ENCODE measurements at places on chromosomes 5 and 9. TPM values are rescaled to one million over a fixed set of nuclear protein-coding genes. Genes with fewer than 3 reads are reported as not detected.

GRCh38 chr5:119074419-119074818 is 3.5 kb downstream of the DMXL1 start:
- no peak for DNase-seq

DNA sequence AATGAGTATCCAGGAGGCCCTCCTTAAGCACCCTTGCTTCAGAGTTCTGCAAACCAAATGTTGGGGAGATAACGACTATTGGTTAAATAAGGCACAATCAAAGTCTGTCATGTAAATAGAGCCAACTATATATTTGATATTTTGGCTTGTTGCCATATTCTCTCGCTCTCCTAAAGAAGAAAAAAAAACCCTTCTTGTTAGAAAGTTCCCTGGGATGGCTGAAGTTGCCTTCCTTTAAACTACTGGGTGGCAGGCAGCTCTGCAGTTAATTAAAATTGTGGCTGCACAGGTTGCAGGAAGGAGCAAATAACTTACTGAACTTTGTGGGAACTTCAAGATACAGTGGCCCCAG is 227.0 kb upstream of the ANKRD55 start:
- DNase-seq, result no peak

DNA sequence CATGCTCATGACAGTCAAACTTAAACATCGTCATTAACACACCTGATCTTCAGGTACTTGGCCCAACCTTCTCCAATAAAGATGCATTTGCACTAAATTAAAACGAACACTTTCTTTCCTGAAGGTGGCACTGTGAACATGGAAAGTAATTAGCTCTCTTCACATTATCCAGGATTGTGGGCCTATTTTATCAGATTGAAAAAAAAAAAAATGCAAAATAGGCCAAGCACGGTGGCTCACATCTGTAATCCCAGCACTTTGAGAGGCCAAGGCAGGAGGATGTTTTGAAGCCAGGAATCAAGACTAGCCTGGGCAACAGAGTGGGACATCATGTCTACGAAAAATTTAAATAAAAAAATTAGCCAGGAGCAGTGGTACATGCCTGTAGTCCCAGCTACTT is 14.4 kb upstream of the CDC20B start:
- DNase-seq, result no peak

GRCh38 chr5:158847772-158848171 is 251.9 kb downstream of the EBF1 start:
- no peak for DNase-seq

Gene C5orf58
- total RNA-seq, result not detected

Gene PCDHA9
- not detected for total RNA-seq

DNA sequence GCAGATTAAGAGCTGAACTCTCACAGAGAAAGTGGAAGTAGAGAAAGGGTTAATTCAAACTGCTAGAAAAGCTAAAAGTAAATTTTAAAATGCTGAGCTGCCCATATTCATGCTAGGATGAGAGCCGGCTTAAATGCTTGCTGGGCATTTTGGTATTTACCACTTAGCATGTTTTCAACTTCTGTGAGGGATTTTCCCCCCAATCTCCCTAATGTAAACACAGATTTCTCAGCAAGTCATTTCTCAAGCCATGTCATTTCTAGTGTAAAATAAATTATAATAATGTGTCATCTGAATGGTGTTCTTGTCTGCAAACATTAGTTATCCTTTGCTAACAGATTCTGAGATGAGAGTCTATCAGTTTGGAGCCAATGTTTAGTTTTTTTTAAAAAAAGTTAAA is 22.3 kb downstream of the RPS23 start:
- DNase-seq, result no peak

Gene PCDHGC3
- total RNA-seq, result 0.11 TPM

Gene CEL
- total RNA-seq, result 1.2 TPM

DNA sequence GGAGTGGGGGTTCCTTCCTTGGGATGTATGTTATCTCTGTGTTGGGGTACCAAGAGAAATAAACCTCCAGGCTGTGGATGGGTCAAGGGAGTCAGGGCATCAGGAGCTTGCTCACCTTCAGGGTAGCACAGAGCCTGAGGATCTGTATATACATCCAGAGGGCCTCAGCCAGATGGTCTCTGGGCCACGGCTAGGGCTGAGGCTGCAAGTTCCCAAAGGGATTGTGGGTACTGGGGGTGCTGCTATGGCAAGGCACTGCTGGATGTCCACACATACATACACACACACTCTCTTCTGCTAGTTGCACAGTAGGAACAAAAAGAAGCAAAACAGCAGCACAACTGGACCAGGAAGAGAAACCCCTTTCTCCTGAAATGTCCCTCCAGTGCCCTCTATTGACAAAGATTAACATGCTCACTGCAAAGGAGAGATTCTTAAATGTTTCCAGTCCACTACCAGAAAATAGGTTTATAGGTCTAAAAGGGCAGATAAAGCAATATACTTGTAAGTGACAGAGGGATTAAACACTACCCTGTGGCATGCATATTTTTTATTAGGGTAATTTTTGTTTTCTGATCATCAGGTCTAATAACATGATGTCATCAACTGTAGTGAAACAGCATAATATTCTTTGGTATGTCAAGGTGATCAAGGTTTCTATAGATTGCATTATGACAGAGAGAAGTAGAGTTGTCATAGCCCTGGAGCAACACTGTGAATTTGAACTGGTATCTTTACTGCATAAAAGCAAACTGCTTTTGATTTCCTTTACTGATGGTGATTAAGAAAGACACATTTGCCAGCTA is 56.3 kb upstream of the KCNN2 start:
- DNase-seq, result no peak

Data from CD8-positive, alpha-beta memory T cell (primary cell).